ENCODE measurements at places on chromosomes 3 and 15.

GRCh38 chr3:125077864-125078263 lies 22.1 kb upstream of the HEG1 start:
- DNase-seq = no peak

DNA sequence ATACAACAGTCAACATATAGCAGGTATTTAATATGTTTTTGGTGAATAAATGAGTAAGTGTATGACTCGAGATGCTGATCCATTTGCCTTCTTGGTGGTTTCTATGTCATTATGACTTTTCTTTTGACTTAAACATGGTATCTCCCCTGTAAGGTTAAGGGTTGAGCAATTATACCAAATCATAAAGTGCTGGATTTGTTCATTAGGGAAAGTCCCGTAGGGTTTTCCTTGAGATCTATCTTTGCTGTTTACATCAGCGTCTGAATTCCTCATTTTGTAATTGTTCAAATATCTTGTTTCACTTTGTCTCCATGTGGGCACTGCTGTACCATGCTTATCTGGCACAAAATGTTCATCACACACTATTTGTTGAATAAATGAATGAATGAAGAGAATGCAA lies 562.6 kb downstream of the EDEM1 start:
- DNase-seq = no peak

DNA sequence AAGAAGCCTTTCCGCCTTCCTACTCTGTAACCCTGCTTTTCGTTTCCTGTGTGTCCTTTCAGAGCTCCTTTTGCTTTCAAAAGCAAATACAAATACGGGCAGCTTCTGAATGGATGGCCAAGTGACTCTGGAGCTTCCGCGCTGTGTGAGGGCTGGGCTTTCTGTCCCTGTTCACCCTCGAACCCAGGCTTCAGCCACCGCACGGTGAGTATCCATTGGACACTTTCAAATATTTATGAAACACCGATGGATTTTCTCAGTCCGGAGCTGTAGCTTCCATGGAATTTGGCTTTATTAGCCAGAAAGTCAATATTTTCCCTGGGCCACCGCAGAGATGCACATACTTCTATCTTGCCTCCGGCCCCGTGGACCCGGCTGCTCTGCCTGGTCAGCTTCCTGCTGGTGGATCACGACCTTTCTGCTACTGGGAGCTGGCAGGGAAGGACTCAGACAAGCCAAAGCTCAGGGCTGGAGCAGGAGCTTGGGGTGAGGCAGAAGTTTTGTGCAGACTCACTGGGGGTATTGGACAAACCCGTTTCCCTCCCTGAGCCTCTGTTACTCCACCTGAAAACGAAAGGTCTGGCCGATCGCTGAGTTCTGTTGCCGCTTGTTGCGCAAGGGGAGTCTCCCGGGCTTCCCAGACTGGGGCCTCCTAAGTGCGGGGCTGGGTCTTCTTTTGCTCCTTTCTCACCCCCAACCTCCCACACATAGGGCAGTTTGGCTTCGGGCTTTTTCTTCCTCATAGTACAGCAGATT lies 63.6 kb downstream of the LINGO1 start:
- DNase-seq = no peak

GRCh38 chr3:31077826-31078225 lies 183.4 kb upstream of the GADL1 start:
- DNase-seq = no peak

DNA sequence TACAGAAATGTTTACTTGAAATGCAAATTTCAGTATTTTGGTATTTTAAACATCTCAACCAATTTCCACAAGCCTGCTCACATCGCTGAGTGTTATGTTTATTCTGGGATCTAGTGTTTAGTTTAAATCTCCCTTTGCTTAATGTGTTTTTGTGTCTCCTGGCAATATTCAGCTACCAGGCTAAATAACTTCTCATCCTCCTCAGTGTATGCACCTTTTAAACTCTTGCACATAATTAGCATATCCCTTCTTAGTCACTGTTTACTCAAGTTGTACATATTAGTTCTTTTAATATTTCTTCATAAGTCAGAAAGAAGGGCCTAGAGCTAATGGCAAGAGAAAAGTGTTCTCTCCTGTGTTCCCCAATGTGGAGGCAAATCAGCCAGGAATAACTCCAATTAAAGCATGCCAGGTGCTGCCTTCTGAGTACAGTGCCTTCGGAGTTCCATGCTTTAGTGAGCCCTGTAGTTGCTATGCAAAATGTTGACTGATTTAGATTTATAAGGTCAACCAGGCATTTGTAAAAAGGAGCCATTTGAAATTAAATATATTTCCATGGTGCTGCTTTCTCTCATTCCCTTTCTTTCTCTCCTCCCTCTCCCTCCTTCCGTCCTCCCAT lies 234.3 kb downstream of the GAP43 start:
- DNase-seq = no peak

GRCh38 chr3:177013681-177014280 lies 183.5 kb downstream of the TBL1XR1 start:
- DNase-seq = no peak

GRCh38 chr3:4411236-4411635 lies 55.8 kb downstream of the SUMF1 start:
- DNase-seq = no peak

- no peak for DNase-seq
Observed at GRCh38 chr3:185939721-185940120, 1.9 kb upstream of the TRA2B start.
